Fibroblast of skin of back (primary cell): ENCODE measurements at places on chromosomes 12 and 14.

DNA sequence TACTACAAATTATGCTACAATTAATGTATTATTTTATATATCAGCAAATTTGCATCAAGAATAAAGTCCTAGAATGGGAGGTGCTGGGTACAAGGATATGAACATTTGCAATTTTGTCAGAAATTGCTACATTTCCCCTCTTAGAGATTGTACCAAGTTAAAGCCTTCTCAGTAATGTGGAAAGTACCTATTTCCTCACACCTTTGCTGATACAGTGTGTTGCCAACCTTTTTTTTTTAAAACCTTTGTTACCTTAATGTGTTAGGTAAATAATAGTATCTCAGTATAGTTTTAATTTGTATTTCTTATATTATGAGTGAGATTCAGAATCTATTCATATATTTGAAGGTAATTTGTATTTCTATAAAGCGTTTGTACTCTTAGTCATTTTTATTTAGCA is 95.4 kb upstream of the HIF1A start:
- no peak for DNase-seq

DNA sequence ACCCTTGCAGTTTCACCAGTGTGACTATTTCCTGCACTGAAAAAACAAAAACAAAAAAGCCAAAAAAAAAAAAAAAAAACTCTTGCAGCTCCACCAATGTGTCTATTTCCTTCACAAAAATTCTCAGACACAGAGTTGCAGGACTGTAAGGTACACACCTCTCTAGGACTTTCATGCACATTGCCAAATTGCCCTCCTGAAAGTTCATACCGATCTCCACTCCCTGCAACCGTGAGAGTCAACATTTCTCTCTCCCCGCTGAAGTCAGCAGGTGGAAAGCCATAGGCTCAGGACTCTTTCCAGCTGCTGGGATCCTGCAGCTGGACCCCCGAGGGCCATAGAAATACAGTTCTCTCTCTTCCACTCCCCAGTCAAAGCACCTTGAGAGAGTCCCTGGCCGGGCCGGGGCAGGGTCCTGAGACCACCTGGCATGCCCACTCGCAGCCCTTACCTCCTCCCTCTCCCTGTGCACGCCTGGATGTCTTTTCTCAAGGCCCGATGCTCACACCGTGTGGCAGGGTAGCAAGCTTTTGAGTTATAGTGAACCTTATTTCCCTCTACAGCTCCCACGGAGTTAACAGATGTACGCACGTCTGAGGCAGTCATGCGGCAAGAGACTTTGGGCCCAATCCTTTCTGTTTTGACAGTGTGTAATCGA is 23.6 kb downstream of the MMAB start:
- DNase-seq = no peak

DNA sequence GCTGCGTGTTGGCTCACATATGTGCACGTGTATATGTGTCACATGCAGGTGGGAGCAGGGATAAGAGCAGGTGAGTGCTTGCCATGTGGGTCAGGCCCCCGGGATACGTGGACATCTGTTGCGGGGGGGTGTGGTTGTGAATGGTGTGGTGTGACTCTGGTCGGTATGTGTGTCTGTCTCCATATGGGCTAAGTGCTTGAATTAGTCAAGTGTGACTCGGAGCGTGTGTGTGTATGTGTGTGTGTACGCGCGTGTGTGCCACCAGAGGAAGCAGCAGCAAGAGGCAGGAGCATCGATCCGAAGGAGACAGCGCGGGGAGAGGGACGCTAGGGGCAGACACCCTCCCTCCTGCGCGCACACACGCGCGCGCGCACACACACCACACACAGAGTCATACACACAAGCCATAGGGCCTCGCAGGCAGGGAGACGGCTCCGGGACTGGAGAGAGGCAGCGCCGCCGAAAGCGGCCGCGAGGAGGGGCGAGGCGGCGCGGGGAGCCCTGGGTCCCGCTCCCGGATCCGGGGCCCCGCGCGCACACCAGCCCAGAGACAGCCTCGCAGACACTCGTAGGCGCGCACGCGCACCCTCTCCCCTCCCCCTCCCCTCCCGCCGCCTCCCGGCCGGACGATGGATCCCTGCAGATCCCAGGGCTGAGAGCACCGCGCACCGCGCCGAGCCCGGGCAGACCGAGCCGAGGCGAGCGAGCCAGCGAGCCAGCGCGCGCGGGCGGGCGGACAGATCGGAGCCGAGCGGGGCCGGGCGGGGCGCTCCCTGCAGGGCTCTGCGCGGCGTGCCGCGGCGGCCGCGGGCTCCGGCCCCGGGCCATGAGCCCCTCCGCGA is at the start of gene ASIC1:
TSS of gene ASIC1 (plus strand) at position 597 of the 842 bp plus-strand sequence. CDS start 1,171 bp downstream, outside the sequence.
- peak; percentile 70 for DNase-seq

GRCh38 chr12:5434647-5435560 is 3.0 kb downstream of the NTF3 start:
- peak; percentile 51 for DNase-seq

GRCh38 chr14:40053416-40053815 is 621.2 kb upstream of the FBXO33 start:
- DNase-seq = no peak

- no peak for DNase-seq
Measured at GRCh38 chr12:110545812-110546211, 37.3 kb downstream of the PPTC7 start.

GRCh38 chr12:49954863-49955830 is 4.6 kb downstream of the AQP2 start:
- no peak for DNase-seq

GRCh38 chr12:115588131-115588530 is 689.4 kb downstream of the MED13L start:
- no peak for DNase-seq

DNA sequence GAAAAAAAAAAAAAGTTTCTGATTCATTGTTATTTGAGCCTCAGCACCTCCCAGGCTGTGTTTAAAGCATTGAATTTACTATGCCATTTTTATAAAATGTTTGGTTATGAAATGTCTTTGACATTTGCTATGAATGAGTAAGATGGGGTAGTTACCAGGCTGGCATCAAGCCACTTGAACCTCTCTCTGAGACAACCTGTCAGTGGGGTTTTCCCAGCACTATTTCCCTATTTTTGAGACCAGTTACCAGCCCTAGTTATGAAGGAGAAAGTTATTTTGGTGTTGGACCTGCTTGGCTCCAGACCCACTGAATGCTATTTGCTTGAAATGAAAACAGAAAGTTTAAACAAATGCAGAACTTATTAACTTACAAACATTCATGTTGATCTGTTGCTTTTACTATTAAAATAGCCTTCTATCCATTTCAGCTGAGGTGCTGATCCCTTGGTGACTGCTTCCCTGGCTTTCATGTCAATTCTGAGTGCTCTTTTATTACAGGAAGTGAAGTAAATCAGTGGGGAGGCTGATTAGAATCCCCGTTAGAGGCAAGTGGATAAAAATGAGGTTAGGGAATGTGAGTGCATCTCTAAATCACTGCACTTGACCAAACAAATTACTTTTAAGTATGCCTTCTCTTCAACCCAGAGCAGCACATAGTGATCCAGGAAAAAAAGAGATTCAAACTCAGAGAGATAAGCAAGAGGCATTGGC is 37.8 kb downstream of the LLPH start:
- DNase-seq = peak; percentile 69

GRCh38 chr14:54864526-54864925 is 38.1 kb downstream of the GCH1 start:
- DNase-seq = peak; percentile 29

- DNase-seq = no peak
Measured at GRCh38 chr12:47094804-47095203, 15.0 kb upstream of the AMIGO2 start.

DNA sequence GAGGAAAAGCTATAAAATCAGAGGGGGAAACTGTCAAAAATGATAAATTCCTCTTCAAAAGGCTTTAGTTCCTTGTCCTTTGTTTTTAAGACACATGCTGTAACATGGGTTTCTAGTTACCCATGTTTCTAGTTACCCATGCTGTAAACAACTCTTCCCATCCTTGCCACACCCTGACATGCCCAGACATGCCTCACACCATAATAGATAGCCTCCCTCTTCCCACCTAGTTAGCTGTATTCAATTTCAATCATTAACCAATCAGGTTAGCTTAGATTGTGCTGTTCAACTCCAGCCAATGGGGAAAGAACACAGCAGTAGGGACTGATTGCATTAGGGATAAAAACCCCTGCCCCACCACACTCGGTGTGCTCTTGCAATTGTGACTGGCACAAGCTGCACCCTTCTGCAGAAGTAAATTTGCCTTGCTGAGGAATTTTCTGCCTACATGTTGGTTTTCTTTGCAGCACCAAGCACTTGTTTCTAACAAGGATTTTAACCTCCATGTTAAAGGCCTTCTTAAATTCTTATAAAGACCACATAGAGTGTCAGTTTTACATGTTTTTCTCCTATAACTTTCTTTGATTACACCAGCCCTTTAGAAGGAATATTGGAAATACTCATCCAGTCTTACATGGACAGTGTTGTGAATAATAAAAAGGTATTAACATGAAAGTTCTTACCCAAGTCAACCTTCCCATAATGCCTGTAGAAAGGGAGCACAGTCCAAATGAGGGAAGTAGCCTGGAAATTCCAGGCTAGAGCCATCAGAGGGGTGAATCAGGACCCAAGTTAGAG is 32.5 kb upstream of the LALBA start:
- no peak for DNase-seq

GRCh38 chr14:105023791-105024480 is 3.1 kb upstream of the CDCA4 start:
- DNase-seq = peak; percentile 65

- no peak for DNase-seq
Measured at GRCh38 chr14:92472860-92473259, 40.7 kb upstream of the RIN3 start.

DNA sequence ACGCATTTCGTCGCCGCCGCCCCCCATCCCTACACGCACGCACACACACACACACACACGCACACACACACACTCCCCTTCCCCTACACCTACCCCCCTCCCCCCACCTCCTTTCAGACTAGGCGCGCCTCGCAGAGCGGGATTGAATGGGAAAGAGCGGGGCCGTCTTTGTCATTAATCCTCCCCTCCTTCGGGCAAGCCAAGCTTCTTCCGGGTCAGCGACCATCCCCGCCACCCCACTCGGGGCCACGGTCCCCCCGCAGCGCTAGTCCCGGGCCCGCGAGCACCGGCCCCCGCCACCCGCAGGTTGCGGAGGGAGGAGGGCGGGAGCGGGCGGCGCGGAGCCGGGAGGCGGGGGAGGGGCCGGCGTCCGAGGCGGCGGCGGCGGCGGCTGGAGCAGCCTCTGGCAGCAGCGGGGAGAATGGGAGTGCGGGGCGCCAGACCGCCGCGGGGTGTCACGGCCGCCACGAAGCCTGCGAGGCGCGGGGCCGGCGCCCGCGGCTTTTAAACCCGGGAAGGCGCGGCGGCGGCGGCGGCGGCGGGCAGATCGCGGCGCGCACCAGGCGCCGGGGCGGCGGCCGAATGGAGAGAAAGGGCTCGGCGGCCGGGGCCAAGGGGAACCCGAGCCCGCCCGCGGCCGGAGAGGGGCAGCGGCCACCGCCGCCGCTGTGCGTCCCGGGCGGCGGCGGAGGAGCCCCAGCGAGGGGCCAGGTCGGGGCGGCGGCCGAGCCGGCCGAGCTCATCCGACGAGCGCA is at the start of gene TTC9:
TSS of gene TTC9 (plus strand) at position 369 of the 755 bp plus-strand sequence. CDS start at position 583, 214 bp downstream.
- no peak for DNase-seq

DNA sequence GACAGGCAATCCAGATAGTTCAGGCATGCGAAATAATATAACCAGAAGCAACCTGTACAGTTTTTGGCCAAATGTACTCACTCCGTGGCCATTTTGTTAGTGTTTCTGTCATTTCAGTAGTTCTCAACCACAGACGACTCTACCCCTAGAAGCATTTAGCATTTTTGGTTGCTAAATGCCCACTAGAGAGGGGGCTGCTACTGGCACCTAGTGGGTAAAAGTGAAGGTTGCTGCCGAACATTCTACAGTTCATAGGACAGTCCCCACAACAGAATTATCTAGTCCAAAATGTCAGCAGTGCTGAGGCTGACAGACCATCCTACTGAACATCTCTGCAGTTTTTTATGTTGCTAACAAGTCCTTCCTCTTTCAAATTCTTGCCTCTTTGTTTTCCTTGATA is 107.4 kb downstream of the TSHR start:
- no peak for DNase-seq

DNA sequence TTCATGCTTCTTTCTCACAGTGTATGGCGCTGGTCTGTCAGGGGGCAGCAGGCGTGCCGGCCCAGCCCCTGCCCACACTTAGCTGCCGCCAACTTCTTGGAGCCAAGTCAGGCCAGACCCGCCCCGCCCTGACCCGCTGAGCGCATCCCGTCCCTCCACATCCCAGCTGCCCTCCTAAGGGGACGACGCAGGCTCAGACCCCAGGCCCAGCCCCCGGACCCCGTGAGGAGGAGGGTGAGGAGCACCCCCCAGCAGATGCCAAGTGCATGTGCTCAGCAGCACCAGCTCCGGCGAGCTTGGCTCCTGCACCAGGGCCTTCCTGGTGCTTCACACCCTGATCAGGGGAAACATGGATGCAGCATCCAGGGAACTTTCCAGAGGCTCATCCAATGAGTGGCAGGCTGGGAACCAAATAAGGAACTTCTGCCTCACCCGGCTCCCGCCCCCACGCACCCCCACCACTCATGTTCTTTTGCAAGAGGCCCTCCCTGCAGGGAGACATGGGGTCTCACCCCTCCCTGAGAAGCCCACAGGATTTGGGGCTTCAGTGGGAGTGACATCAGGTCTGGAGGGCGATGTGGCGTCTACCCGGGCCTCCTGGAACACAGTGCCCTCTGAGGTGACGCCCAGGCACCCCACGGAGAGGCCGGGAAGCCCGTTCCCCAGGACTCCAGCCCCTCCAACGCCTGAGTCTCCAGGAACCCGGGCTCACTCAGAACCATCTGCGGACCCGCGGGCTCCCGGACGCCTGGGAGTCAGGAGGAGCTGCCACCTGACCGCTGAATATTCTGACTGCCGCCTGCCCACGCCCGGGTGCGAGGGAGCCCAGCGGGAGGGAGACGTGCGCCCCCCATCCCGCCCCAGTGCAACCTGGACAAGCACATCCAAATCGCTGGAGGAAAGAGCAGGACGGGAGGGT is 70.0 kb upstream of the GALNT9 start:
- DNase-seq = no peak

DNA sequence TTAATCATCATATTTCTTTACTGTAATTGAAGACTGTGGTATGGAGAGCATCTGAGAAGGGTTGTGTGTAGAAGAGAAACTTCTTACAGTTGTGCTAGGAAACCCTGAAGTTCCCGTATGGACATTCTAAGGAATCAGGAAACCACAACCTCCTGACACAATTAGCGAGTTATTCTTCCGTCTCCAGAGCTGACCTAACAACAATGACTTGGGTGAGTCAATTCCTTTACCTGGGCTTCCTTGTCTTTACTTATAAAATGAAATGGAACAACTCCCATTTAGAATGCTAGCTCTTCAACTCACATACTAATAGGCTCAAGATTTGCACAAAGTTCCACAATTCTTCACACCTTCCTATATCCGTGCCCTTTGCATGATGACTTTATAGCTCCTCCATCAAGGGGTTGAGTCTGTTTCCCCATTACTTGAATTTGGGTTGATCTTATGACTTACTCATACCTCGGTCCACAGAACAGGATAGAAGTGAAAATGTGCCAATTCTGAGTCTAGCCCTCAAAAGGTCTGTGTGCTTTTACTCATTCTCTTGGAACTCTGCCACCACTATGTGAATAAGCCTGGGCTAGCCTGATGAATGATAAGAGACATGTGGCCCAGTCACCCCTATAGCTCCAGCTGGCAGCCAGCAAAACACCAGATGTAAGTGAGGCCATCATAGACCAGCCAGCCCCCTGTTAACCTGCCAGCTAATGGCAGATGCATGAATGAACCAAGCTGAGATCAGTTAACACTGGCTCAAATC is 459.4 kb downstream of the ETNK1 start:
- DNase-seq = peak; percentile 22

GRCh38 chr12:131915000-131915689 is 13.9 kb upstream of the PUS1 start:
- DNase-seq = no peak
